Activated CD4-positive, CD25-positive, alpha-beta regulatory T cell (primary cell): ENCODE measurements at places on chromosomes 5 and 9.

GRCh38 chr9:135480071-135480939 is 723 bp downstream of the PPP1R26 start:
- no peak for DNase-seq

- no peak for DNase-seq
These were observed 146.0 kb downstream of the CACNA1B start for GRCh38 chr9:138023394-138024124.

DNA sequence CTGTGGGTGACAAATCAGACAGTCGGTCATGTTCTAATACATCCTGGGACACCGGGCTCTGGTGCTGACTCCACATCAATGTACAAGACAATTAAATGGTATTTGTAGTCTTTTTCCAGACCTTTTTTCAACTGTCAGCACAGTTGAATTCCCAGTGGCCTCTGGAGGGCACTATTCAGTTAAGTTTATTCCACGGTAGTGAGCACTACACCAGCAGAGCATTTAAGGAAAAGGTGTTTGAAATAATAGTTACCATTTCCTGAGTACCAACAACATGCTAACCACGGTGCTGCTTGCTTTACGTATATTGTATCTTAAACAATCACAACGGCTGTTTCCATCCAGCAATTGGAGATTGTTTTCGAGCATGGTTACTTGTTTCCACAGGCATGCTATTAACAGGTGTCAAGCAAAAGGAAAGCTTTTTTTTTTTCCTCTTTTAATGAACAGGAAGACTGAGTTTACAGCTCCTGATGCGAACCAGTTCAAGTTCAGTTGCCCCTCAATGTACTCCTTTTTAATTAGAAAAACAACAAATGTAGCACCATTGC is 186.7 kb downstream of the PDZD2 start:
- DNase-seq, result no peak

GRCh38 chr9:108551030-108551841 is 304.6 kb downstream of the ACTL7B start:
- no peak for DNase-seq

DNA sequence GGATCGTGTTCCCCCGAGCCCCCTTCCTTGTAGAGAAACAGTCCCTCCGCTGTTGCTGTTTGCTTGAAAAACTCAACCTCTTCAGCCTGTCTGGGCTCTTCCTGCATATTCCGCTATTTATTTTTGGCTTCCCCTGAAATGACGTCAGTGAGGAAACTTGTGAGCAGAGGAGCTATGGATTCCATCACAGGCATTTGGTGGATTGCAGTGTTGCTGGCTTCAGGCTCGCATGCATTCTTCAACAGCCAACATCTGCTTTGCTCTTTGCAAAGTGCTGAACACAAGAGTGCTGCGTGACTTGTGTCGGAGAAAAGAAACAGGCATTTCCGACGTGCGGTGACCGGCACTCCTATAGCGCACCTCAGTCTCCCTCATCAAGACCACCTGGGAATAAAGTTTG is 232.7 kb downstream of the RFK start:
- DNase-seq, result no peak

GRCh38 chr9:91315191-91315590 is 46.5 kb downstream of the AUH start:
- DNase-seq, result no peak

- DNase-seq, result no peak
These were observed 179.8 kb downstream of the ROR2 start for GRCh38 chr9:91770229-91770628.

DNA sequence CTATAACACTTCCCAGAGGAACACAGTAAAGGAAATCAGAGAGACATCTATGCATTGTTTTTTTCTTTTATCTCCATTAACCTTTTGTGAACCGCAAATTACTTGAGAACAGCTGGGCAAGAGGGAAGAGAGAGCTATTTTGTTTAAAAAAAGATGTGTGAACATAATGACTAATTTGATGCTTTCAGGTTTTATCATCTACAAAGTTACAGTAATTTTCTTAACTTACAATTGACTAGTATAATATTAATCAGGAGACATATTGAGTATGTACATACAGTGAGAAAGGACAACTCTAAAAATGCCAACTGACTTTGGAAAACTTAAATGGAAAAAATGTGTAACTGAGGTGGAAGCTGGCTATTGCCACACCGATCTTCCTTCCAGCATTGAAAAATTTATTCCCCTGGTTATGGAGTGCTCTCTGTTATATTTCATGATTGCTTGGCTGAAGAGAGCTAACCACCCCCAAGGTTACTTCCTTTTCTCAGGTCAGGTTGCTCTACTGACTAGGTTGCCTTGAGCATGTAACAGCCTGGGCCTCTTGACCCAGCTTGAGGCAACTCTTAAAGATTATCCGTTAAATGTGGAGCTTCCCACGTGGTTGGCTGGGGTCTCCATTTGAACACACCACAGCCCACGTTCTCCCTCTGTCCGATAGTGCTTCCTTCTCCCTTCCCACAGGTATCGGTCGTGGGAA is 62.6 kb upstream of the C6 start:
- no peak for DNase-seq

GRCh38 chr9:115978659-115979096 is 174.9 kb upstream of the PAPPA start:
- DNase-seq, result no peak

GRCh38 chr5:64269164-64269563 is 103.5 kb downstream of the RNF180 start:
- DNase-seq, result no peak

DNA sequence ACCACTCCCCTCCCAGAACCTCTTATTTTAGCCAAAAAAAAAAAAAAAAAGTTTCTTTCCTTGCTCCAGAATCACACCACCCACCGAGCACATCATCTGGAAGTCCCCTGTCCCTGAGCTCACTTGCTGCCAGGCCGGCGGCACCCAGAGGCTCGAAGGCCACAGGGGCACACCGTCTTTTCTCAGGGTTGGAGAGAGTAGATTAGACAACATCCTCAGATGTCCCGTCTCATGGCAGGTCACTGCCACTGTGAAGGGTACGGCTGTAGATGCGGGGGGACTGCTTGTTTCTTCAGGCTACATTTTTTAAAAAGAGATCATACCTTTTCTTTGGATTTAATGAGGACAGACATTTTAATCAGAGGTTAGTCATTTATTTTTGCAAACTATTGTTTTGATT is 109.0 kb downstream of the MVB12B start:
- DNase-seq, result no peak

GRCh38 chr5:145718956-145719355 is 116.2 kb downstream of the PRELID2 start:
- no peak for DNase-seq

DNA sequence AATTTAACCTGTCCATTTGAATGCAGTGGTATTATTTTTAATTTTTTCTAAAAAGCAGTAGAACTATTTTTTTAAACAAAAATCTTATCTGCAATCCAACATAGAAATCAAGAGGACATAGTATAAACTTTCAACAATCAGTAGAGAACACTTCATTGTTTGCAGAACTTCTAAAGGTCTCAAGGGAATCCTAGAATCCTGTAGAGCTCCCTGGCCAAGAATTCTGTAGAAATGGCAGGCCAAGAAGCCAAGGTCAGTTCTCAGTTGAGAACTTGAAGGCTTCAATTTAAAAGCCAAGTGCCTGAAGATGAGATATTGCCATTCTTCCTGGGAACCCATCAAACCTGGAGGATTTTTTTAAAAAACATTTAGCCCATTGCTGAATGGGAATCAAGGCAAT is 199.2 kb upstream of the KLF4 start:
- DNase-seq, result no peak

DNA sequence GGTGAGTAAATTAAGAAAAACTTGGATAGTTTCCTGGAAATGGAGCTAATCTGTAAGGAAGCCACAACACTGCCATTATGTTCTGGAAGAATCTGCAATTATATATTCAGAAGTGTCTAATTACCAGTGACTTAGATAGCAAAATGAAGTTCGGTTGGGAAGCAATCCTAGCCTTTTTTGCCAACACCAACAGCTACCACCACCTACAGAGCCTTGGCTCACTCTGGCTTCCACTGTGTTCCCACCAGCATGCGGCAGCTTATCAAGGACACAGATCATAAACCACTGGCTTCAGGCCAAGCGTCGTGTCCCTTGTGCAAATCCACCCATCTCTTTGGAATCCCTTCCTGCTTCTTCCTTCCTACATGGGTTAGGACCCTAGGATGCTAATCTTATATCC is 118.0 kb upstream of the PCA3 start:
- DNase-seq, result no peak

DNA sequence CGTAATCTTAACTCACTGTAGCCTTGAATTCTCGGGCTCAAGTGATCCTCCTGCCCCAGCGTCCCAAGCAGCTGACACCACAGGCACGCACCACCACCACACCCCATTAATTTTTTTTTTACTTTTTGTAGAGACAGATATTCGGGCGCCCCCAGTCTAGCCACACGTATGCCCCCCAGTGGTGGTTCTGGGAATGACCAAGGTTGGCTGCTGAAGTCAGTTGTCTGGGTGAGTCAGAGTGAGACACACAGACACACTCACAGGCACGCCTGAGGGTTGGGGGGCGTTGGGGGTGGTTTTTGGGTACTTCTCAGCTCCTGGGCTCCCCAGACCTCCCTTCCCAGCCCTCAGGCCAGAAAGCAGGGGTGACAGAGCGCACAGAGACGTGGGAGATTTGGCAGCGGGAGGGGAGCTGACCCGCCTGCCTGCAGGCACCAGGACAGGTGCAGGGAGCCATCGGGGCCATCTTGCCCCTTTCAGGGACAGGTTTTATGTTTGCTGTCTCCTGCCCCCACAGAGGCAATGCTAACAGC is 4.2 kb upstream of the ENTPD8 start:
- peak; percentile 72 for DNase-seq

DNA sequence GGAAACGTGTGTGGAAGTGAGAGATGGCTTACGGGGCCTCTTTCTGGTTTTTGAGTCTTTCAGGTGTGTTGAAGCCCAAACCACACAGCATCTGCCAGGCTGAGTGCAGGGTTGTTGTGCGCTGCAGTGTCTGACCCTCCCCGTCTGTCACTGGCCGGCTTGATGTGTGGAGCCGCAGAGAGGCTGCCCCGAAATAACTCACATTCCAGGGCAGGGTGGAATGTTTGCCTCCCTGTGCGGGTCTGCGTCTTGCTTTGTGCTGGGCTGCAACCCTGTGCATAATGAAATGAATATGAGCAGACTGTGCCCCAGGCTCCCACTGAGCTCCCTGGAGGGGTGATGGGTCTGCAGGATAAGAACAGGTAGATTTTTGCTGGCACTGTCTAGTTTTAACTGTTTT is 9.9 kb upstream of the PLEKHG4B start:
- DNase-seq, result no peak

- DNase-seq, result no peak
These were observed 4.4 kb upstream of the OTULINL start for GRCh38 chr5:14577079-14577725.

DNA sequence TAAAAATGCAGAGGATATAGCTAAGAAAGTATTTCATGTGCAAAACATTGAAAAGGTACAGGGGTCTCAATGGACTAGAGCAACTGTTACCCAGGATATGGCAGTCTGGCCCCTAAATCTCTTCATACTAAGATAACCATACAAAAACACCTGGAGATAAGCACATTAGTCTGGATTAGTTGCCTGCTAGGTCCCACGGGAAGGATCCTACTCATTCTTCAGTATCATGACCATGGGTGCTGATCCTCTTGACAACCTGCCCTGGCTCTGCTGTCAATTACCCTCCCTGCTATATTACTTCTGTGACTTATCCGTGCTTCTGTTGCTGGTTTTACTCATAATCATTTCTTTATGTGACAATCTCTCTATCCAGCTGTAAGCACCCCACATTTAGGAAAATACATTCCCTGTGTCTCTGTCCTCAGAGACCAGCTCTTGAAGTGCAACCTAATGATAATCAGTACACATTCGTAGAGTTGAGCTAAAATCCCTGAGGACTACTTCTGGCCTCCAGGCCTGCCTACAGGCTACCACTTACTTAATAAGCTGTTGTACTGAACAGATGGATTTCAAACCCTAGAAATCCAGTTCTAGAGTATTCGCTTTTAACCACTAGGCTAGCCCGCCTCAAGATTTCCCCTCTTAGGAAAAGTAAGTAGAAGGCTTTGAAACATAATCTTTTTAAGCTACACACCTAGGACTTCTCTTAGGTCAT is 190.5 kb upstream of the OR13F1 start:
- DNase-seq, result no peak

GRCh38 chr5:42720251-42720650 is 36.4 kb upstream of the CCDC152 start:
- no peak for DNase-seq

GRCh38 chr5:178667688-178668087 is 40.8 kb upstream of the CLK4 start:
- no peak for DNase-seq

DNA sequence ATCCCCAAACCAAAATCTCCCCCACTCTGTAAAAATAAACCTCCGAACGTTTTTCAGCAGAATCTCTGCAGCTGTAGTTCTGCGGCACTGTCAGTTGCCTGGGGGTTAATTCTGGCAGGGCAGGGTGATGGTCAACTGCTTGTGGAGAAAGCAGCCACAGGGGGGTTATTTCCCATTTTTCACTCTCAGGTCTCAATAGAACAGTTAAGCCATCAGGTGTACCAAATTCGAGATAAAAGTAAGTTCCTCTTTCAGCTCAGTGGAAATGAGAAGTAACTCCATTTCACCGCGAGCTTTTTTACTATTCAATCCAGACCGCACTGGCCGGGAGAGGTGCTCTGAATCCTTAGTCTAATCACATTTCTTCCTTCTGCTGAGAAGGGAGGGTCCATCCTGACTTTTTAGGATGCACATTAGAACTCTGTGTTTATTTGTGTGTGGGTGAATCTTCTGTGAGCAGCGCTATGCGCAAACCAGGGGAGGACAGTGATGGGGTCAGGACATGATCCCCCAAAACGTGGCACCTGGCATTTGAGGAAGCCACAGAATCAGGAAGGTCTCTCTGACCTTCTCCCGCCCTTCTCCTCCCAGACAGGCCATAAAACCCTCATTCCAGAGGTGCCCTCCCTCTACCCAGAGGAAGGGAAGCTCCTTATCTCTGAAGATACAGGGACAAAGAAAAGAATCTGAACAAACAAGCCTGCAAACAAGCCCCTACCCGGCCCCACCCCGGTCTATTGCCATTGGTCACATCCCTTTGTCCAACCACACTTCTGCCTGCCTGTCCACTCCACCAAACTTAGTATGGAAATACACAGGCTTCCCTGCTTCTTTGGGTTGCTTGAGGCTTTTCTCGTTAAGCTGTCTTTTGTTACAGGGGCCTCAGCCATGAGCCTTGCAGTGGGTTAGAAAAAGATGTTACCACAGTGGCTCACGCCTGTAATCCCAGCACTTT is 229.0 kb downstream of the ROR2 start:
- DNase-seq, result no peak
